NCI-H460 (cell line): ENCODE measurements at places on chromosomes 2 and 18.
A peak's percentile ranks its signal among the peaks of the same experiment; 100 is the strongest.

DNA sequence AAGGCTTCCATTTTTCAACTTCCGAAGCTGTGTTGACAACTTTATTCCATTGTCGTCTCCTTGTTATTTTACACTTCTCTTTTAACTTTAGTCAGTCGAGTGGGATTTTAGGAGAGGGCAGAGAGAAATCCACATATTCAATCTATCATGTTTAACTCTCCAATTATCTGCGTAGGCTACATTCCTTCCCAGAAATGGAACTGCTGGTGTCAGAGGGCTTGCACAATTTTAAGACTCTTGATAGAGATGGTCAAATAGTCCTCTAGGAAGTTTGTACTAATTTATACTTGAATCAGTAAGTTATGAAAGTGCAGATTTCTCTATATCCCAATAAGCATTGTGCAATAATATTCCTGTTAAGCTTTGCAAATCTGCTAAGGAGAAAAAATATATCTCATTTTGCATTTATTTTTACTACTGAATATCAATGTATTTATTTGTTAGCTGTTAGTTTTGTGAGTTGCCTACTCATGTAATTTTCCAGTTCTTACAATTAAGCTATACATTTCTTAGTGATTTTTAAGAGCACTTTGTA, 95.6 kb downstream of the CYP26B1 start:
- no peak for DNase-seq

- DNase-seq: no peak
These were observed 2.5 kb downstream of the PDK1 start for GRCh38 chr2:172558372-172558771.

GRCh38 chr18:48674758-48675351, 136.0 kb downstream of the CTIF start:
- DNase-seq: no peak

GRCh38 chr2:19474128-19474527, 115.7 kb upstream of the OSR1 start:
- no peak for DNase-seq

- DNase-seq: no peak
These were observed 89.2 kb upstream of the SPATS2L start for GRCh38 chr2:200217320-200217719.

GRCh38 chr2:219912491-219912921, 285.1 kb downstream of the SLC4A3 start:
- DNase-seq: no peak

GRCh38 chr2:24147364-24147763, 24.1 kb downstream of the FAM228B start:
- DNase-seq: no peak

GRCh38 chr18:51191128-51191717, 6.3 kb downstream of the MEX3C start:
- no peak for DNase-seq

DNA sequence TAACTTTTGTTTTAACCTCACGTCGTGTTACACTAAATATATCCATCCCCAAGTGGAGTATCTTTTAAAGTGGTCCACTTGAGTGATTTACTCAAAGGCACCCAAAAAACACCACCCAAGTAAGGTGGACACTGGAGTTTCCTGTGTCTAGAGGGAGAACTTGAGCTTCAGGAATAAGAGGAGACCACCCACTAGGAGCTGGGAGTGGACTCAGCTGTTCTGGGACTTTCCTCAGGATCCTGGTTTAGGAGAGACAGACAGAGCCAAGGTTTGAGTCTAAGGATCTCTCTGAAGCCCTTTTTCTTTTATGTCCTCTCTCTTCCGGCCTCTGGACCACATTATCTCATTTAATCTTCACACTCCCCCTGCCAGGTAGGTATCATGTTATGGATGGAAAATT, 150.7 kb downstream of the GBX2 start:
- DNase-seq: no peak

GRCh38 chr18:2223849-2224248, 347.5 kb downstream of the METTL4 start:
- DNase-seq: peak; percentile 20
